Right ventricle myocardium inferior (tissue), 1 donor: ENCODE measurements at places on chromosomes 4 and X.

DNA sequence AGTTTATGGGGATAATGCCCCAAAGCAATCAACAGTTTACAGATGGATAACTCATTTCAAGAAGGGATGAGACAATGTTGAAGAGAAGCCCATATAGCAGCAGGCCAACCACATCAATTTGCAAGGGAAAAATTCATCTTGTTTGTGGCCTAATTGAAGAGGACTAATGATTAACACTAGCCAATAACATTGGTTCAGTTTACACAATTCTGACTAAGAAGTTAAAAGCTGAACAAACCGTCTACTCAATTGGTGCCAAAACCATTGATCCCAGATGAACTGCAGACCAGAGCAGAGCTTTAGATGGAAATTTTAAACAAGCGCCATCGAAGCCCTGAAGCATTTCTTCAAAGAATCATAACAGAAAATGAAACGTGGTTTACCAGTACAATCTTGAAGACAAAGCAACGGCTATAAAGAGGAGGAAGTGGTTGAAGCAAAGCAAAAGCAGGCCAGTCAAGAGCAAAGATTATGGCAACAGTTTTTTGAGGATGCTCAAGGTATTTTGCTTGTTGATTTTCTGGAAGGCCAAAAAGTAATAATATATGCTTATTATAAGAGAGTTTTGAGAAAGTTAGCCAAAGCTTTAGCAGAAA lies 20.5 kb upstream of the BLTP1 start:
- DNase-seq = no peak

GRCh38 chr4:152392079-152392478 lies 143.8 kb downstream of the FBXW7 start:
- DNase-seq = no peak

GRCh38 chr4:78517050-78517652 lies 34.4 kb upstream of the ANXA3 start:
- DNase-seq = no peak

GRCh38 chr4:2809610-2810180 lies 16.8 kb downstream of the SH3BP2 start:
- DNase-seq = no peak

DNA sequence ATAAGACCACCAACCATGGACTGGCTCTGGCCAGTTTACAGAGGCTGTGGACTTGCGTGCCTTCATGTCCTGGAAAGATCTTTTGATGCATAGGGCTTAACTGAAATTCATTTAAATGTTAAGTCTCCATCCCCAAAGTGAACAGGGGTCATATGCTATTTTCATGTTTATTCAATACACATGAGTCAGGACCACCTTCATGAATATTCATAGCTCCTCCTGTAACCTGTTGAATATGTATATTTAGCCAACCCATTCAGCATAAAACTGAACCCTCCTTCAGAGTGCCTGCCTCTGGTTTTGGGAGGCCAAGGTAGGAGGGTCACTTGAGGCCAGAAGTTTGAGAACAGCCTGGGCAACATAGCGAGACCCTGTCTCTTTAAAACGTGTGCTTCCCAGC lies 7.1 kb downstream of the CTPS2 start:
- DNase-seq = no peak

GRCh38 chrX:77693594-77693993 lies 92.4 kb downstream of the ATRX start:
- DNase-seq = no peak

- no peak for DNase-seq
These were observed 114.7 kb downstream of the TRAPPC11 start for GRCh38 chr4:183773790-183774189.
